GM10248 (cell line): ENCODE measurements at places on chromosomes 3 and 15.

DNA sequence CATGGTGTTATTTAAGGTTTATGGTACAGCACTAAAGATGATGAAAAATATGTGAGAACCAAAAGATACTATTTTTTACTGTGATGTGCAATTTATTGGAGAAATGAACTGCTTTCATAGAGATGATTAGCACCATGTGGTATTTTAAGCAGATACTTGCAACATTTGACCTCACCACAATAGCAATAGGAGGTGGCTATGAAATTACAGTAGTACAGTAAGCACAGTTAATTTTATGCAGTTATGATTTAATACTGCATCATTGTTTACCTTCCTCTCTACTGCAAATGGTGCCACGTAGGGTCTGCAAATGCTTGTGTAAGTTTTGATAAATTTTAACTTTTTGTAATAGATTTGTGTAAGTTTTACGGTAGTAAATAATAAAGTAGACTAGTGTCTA lies 14.0 kb downstream of the PYGO1 start:
- DNase-seq = no peak

- DNase-seq = no peak
Measured at GRCh38 chr3:64222501-64223111, 2.7 kb downstream of the PRICKLE2 start.

DNA sequence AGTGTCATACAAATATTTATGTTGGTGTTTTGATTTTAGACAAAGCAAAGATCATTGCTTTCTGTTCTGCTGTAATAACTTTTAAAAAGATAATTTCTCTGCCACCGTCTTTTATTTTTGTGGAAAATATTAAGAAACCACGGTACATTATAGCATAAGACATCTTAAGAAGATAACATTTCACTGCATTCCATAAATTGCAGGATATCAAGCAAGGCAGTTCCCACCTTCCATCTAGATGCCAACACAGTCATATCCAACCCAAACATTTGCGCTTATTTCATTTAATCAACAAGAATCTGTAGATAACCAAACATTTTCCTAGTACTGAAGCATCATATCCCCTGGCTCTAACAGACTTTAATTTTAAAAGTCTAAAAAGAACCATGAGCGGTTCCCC lies 25.1 kb downstream of the ARHGAP31 start:
- DNase-seq = no peak

DNA sequence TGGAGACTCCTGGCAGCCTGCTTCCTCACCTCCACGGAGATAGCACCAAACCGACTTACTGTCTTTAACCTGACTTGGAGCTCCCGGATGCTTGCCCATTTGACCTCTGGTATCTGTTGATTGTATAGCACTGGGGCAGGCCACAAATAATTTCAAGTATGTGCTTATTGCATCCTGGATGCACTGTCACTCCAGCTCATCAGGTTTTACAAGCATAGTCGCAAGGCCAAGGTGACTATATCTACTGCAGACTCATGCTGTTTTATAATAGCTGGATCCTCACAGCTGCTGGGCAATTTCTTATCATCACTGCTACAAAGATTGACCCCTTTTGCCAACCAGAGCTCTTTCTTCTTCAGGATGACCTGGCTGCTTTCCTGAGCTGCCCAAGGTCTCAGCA lies 45.6 kb downstream of the PEX5L start:
- DNase-seq = no peak

DNA sequence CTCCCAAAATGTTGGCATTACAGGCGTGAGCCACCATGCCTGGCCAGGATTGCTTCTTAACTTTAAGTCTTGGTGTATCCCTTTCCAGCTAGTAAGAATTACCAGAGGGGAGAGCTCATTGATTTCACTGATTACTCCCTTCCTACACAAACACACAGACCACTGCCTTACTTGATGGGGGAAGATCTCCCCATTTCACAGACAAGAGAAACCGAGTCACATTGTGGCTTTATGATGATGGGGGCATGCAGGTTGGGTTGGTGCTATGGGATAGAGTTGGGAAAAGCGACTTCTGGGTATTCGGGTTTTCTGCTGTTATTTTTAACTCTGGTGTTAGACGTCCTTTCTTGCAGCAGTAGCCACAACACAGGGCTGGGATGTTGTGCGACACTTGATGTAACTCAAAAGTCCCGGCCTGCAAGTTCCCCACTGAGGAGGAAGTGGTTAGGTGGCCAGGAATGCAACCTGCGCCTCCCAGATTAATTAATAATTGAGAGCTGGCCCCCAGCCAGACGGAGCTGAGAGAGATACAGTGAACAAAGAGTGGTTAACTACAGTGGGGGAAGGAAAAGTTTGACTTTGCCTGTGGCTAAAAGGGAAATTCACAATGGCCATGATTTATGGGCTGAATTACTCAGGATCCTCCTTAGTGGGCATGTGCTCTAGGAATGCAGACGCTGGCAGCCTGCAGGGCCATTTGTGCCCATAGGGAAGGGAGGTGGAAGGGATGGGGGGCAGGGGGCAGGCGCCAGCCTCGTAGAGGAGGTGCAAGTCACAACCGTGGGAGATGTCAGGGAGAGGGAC lies 63.6 kb downstream of the SMAD6 start:
- peak; percentile 54 for DNase-seq

GRCh38 chr3:14231998-14232501 lies 53.4 kb downstream of the LSM3 start:
- DNase-seq = no peak

GRCh38 chr3:119924111-119925094 lies 142.5 kb downstream of the NR1I2 start:
- no peak for DNase-seq

DNA sequence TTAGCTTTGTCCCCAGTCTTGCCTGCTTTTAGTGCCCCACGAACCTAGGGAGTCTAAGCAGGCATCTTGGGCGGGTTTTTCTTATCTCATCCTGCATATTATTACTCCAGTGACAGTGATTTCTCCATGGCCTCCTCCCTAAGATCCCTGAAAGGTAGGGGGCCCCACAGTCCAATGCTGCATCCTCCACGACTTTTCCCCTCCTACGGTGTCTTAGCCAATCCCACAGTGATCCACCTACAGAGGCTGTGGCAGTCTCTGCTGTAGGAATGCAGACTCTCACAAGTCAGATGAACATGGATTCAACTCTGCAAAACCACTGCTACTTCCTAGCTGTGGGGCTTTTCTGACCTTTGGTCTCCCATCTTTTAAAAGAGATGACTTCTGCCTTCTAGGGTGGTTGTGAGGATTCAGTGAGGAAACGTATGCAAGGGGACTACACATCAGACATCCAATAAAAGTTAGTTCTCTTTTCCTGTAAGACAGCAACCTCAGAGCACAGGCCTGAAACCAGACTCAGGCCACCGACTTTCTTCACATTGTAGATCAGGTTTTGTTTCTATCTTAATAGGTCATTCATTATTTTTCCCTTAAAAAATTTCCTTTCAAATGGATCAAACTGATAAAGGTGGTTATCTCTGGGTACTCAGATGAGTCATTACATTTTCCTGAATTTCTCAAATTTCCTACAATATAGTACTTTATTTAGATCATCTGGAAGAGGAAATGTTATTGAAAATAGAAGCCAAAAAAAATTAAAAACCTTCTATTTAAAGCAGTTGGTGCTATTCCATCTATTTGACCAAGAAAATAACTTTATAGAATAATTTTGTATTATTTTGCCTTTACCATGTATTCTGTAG lies 23.2 kb downstream of the ILDR1 start:
- DNase-seq = no peak

DNA sequence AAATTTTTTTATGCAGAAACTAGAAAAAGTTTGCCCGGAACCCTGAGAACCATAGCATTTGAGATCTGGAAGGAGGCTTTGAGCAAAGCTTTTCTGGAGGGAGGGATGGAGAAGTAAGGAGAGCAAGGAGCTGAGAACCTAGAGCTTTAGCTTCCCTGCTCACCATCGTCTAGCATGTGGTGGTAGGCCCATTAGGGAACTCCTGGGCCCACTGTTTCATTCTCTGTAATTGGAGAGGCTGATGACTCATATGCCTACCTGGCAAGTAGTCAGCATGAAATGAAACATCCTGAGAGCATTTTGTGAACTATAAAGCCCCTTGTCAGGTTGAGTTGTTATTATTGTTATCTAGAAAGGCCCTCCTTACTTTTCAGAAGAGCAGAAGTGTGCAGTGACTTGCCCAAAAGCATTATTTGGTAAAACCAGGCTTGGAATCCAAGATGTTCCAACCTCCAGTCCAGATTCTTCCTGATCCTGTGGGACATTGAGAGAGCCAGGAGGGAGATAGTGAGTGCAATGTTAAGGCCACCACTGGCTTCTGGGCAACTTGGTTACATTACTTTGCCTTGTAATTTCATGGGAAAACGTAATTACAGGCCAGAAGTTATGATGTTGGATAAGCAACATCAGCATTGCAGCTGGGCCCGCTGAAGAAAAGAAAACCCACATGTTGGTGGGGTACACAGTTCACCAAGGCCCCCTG lies 104.5 kb upstream of the BFSP2 start:
- peak; percentile 14 for DNase-seq

DNA sequence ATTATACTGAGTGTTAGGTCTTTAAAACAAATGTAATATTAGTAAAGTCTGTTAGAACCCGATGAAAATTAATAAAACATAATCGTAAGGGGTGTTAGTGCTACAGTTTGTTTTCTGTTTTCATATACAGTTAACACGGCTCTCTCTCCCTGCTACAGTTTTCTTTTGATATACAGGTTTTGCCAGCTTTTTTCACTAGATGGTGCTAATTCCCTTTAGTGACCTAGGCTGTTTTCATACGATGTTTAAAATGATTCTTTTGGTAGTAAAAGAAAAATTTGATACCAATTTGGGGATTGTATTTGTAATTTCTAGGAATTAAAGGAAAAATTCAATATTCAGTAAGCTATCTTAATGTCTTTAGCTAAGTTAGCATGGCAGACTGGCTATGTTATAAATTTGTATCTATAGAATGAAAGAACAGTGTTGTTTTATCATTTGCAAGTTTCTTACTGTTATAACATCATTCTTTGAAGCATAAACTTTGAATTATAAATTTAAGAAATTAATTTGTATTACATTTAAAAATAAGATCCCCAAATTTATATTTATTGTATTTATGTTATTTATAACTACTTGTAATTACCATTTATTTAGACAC lies 11.5 kb downstream of the APH1B start:
- peak; percentile 49 for DNase-seq

DNA sequence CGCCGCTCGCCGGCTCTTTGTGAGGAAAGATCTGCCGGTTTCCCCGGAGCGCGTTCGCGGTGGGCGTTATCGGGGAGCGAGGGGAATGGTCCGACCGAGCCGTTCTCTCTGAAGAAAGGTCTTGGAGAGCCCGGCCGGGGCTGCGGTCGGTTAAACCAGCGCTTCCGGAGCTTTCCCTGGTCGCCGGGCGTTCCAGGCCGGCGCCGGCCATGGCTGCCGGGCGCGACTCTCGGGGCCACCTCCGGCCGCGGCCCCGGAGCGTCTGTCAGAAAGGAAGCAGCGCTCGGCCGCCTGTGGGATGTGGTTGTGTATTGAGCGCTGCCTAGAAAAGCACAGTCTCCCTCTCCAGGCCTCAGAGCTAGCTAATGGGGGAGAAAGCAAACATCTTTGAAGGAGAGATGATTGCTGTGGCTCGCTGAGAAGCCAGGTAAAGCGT lies 731 bp downstream of the FYTTD1 start:
- peak; percentile 75 for DNase-seq

DNA sequence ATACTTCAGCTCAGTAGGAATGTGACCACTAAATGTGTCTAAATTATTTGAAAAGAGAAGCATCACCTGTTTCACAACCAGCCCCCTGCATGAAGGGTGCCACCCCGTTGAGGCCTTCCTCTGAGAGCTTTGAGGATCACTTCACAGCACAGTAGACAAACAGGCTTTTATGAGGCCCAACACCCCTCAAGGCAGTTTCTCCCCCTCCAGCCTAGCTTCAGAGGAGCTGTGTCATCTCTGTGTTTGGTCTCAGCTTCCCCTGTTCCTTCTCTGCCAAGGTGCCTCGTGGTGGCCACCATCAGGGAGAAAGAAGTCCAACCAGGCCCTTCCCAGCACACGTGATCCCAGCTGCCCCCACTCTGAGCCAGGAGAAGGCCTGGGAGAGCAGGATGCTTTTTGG lies 21.6 kb upstream of the DUSP7 start:
- DNase-seq = no peak

GRCh38 chr15:90013503-90013937 lies 12.4 kb downstream of the ZNF710 start:
- peak; percentile 62 for DNase-seq

GRCh38 chr3:141440942-141441341 lies 45.9 kb upstream of the RASA2 start:
- DNase-seq = no peak

GRCh38 chr15:70355275-70355795 lies 257.6 kb upstream of the TLE3 start:
- no peak for DNase-seq

DNA sequence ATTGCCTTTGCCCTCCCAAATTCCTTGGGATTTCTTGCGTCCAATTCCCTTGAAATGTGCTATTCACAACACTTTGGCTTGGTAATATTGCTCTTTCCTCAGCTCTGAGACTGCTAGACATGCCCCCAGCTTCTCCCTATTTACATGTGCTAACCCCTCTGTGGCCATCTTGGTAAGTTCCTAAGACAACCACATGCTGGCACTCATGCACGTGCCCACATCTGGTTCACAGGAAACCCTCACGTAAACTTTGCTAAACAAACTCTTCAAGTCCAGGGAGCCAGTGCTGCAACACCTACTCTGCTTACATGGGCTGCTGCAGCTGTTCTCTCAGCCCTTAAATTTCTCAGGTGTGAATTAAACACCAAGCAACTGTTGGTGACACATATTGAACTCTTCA lies 121.8 kb downstream of the ADAMTSL3 start:
- DNase-seq = no peak

DNA sequence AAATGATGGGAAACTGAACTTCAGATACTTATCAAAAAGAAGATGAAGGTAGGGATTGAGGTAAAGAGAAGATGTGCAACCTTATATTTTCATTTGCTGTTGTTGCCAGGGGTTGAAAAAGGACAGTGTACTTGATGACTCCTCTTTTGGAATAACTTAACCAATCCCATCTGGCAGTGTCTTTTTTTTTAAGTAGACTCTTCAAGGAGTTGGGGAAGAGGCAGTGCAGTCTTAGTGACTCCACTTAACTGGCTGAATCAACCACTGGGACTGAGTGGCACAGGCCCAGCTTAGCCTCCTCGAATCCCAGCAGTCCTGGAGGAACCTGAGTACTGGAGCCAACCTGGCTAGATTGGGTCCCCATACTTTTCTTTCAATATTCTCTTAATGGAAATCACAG lies 27.3 kb upstream of the FILIP1L start:
- no peak for DNase-seq

DNA sequence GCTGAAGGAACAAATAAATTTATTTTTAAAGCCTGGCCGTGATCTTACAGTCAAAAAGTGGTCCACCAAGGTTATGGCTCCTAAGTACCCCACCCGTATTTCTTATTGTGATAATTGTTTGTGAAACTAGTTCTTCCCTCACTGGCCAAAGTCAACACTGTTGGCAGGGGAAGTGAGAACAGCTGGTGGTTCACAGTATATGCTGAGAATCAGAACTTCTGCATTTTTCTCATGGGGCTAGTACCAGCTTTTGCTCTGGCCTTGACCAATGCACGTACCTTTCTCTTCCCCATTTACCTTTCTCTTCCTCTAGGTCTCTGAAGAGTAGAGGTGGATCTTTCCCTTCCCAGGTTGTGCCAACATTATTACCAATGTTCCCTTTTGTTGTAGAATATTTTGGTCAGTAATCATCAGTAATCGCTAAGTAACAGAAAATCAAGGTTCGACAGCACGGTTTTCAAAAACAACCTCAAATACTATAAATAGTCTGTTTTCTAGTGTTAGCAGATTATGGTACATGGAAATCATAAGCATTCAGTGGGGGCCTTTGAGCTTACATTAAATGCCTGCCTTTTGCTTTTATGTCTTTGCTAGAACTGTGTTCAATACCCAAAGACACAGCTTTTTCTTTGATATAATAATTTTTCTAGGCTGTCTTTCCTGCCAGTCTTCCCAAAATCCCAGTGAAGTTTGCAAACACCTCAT lies 268.0 kb downstream of the LPP start:
- DNase-seq = peak; percentile 27
